Urothelium cell line (cell line): ENCODE measurements at places on chromosomes 2 and 18.
A peak's percentile ranks its signal among the peaks of the same experiment; 100 is the strongest.

DNA sequence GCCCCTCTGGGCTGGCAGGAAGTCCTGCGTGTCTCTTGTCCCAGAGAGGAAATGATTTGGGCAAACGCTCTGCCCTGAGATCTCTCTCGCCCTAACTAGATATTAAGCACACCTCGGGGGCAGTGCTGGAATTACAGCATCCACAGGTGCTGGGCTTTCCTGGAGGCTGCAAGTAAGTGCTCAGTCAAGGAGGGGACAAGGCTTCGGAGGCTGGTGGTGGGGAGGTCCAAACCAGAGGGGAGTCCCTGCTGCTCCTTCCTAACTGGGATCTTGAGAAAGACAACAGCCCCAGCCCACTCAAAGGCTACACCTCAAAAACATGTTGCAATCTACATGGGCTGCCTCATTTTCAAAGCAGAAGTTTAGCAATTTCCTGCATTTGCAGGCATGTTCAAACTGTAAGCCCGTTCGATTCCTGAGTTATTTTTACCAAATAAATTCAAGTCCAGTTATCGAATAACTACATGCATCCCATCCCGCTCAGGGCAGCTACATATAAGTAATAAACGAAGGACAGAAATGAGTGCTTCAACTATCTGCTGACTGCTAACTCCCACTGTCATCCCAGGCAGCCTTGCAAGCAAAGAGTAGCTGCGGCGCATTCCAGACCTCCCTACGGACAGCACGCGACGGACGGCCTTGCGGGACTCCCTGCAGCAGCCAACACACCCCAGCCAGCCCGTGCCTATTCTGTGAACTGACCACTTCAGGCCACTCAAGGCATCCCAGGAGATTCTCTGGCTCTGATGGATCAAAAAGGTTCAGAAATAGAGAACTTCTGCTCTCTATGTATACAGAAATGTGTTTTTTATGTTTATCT lies 27.5 kb downstream of the ZNF516 start:
- DNase-seq, result no peak

DNA sequence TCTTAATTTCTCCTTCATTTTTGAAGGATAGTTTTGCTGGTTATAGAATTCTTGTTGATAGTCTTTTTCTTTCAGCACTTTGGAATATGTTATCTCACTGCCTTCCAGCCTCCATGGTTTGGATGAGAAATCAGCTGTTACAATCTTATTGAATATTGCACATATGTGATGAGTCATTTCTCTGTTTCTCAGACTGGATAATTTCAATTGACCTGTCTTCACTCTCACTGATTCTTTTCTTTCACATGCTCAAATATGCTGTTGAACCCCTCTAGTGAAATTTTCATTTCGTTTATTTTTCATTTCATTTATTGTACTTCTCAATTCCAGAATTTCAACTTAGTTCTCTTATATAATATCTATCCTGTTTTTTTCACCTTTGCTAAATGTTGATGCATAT lies 22.2 kb downstream of the PDK1 start:
- DNase-seq, result no peak

DNA sequence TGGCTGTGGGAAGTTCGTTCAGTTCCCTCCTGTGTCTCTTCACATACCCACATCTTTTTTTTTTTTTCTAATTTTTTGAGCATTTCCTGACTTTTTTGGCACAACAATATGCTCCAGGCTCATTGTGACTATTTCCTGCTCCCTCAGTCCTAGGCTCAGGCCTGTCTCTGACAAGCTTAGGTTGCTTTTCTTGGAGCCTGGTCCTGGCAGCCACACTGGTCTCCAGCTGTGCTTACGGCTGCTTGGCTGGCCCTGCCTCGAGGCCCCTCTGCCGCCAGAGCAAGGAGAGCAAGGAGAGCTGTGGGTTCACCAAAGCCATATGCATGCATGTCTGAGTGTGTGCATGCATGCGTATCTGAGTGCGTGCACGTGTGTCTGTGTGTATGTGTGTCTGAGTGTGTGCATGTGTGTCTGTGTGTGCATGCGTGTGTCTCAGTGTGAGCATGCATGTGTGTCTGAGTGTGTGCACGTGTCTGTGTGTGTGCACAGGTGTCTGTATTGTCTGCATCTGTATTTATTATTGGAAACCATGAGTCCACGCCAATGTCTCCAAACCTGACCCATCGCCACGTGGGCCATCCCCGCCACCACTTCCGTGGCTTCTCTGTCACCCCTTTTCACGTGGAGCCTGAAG lies 766.1 kb upstream of the SALL3 start:
- no peak for DNase-seq

GRCh38 chr2:187362151-187362550 lies 85.9 kb downstream of the CALCRL start:
- no peak for DNase-seq

- DNase-seq, result peak; percentile 77
Measured at GRCh38 chr18:13435586-13436333, 217.2 kb downstream of the LDLRAD4 start.

DNA sequence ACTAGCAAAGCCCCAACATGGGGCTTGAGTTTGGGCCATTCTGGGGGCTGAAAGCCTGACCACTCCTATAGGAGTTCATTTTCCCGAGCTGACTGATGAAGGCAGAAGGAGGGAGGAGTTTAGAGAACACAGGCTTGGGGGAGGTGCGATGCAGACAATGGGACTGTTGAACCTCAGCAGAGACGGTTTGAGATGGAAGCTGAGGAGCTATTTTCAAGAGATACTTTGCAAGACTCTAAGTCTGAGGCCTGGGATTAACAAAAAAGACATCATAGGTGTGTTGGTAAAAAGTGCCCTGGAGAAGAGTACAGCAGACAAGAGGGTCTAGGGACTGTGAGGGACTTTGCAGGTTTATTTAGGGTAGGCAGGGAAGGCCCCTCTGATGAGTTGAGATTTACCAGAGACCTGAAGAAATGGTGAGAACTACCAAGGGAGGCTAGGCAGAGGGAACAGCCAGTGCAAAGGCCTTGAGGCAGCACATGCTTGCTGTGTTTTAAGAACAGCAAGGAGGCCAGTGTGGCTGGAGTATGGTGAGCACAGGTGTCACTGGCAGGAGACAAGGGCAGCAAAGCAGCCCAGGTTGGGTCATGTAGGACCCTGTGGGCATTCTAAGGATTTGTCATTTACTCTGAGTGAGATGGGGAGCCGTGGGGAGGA lies 31.6 kb downstream of the PCBP1 start:
- peak; percentile 38 for DNase-seq

DNA sequence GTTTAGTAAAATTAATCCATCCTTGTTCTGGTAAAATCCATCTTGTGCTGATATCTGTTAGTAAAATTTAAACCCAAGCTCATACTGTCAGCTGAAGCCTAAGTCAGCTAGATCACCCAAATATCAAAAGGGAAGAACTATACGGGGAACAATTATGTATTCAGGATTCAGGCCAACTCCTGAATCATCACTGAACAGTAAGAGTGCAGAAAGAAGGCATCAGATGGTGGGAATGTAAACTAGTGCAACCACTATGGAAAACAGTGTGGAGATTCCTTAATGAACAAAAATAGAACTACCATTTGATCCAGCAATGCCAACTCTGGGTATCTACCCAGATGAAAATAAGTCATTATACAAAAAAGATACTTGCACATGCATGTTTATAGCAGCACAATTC lies 81.8 kb downstream of the RAPGEF4 start:
- DNase-seq, result no peak

GRCh38 chr2:127673291-127674069 lies 1.9 kb downstream of the LIMS2 start:
- no peak for DNase-seq

DNA sequence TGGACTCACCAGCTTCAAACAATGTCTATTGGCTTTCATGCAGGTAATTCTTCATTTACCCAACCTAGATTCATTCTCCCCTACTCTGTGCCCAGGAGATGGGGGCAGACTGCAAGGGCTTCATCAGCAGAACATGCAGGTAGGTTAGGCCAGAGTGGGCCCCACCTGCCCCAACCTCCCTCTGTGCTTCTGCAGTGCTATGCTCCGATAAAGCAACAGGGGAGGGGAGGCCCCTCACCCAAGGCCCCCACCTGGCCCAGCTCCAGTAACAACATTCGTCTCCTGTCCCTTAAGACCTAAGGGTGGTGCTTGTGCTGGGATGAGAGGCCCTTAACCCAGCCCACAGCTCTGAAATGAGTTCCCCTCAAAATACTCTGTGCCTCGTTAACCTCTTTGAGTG lies 16.7 kb upstream of the GYPC start:
- no peak for DNase-seq

GRCh38 chr18:60675801-60676200 lies 303.2 kb upstream of the MC4R start:
- no peak for DNase-seq

GRCh38 chr2:1002350-1002749 lies 51.7 kb downstream of the SNTG2 start:
- DNase-seq, result no peak

- peak; percentile 68 for DNase-seq
Measured at GRCh38 chr2:238263204-238264071, 23.6 kb upstream of the HES6 start.

GRCh38 chr2:26740890-26741302 lies 23.2 kb upstream of the SLC35F6 start:
- no peak for DNase-seq

DNA sequence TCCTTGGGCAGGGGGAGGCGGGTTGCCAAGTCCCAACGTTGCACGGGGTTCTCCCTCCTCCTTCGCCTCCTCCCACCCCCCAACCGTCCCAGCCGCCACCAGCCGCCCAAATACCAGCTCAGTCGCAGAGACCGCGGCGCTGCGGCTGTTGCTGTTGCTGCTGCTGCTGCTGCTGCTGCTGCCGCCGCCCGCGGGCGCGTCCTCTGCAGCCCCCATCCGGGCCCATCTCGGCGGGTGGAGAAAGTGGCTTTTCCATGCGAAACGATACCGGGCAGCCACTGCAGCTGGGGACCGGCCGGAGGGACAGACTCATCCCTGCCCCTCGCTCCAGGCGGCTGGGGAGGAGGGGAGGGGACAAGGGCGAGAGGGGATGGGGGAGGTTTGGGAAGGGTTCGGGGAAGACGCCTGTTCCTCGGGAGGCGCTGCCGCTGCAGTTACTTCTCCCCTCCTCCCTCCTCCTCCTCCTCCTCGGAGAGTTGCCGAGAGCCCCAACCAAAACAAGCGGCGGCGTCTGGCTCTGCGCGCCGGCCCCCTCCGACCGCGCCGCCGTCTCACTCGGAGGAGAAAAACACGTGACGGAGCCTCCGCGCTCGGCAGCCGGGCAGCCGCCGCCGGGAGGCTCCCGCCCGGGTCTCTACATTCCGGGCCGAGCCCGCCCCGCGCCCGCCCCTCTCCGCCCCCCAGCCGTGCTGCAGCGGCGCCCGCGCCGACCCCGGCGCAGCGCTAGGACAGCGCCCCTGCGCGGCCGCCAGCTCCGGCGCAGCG lies at the start of gene IRS1:
TSS of gene IRS1 (minus strand) at position 610 of the 765 bp plus-strand sequence. CDS start 1,082 bp downstream, outside the sequence.
- DNase-seq, result peak; percentile 80
